ENCODE measurements at places on chromosomes 4 and X. TPM values are rescaled to one million over a fixed set of nuclear protein-coding genes. Genes with fewer than 3 reads are reported as not detected.

PLAC8 gene
- 3.7 TPM for total RNA-seq

DNA sequence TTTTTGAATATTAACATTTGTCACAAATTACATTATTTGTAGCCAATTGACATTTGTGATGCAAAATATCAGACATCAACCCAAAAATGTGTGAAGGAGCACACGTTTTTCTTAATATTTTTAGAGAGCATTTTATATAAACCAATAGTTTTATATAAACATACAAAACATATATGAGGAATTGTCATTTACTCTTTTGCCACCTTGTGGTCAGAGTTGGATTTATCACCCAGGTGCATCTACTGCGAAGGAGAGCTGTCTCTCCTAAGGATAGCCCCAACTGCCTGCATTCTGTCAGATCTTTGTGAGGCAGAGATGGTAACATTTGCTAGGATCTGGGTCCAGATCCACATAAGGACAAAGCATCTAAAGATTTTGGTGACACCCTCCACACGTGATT, 2.5 kb upstream of the USP27X start:
- no peaks in the 10 kb centered on the region for H3K36me3 ChIP-seq
- no peak overlapping the region for H3K27ac ChIP-seq
- no peak for DNase-seq
- H3K4me3 ChIP-seq = no peak overlapping the region
- no peaks in the 10 kb centered on the region for H3K4me1 ChIP-seq
- no peaks in the 10 kb centered on the region for H3K27me3 ChIP-seq

DNA sequence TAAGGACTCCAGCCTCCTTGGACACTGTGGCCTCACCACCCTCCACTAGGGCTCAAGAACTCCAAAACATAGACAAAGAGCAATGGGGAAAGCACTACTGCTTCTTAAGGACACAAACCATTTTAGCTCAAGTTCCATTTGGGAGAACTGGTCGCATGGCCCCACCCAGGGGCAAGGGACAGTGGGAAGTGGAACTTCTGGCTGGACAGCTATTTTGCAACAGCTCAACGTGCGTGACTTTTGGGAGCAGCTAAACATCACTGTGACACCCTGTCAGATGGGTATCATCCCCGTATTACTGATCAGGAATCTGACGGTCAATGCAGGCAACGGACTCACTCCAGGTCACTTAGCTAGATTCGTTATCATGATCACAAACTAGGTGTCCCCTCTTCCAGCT, 9.0 kb upstream of the GLOD5 start:
- DNase-seq = no peak

DNA sequence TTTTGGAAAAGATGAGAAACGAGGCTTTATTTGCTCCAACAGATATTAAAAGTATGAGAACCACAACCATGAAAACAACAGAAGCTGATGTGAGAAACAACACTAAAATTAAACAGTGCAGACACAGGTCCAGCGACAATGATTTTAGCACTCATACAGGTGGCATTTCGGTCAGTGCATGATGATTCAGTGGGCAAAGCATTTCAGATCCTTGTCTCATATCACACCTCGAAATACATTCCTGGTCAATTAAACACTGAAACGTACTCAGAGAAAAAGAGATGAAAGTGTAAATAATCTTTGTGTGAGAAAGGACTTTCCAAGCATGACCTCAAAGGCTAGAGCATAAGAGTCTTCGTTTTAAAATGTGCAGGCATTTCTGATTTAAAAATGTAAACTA, 85.2 kb downstream of the ACOX3 start:
- peaks cover 14% of the 10 kb centered on the region for H3K4me1 ChIP-seq
- no peaks in the 10 kb centered on the region for H3K36me3 ChIP-seq
- H3K27me3 ChIP-seq = no peaks in the 10 kb centered on the region
- DNase-seq = no peak

TMEM154 gene
- total RNA-seq = 1.3 TPM

- no peak overlapping the region for H3K4me3 ChIP-seq
- H3K27me3 ChIP-seq = no peaks in the 10 kb centered on the region
- no peak for DNase-seq
- H3K4me1 ChIP-seq = no peaks in the 10 kb centered on the region
- H3K36me3 ChIP-seq = no peaks in the 10 kb centered on the region
- no peak overlapping the region for H3K27ac ChIP-seq
Measured at GRCh38 chr4:182478475-182478874, 235.3 kb downstream of the TENM3 start.

- no peaks in the 10 kb centered on the region for H3K4me1 ChIP-seq
- H3K36me3 ChIP-seq = no peaks in the 10 kb centered on the region
- no peak for DNase-seq
- H3K27ac ChIP-seq = no peak overlapping the region
Measured at GRCh38 chr4:94271248-94271647, 63.6 kb downstream of the SMARCAD1 start.

- H3K36me3 ChIP-seq = no peaks in the 10 kb centered on the region
- no peaks in the 10 kb centered on the region for H3K4me1 ChIP-seq
- H3K27ac ChIP-seq = no peak overlapping the region
- H3K4me3 ChIP-seq = no peak overlapping the region
Measured at GRCh38 chr4:4524364-4524763, 17.5 kb downstream of the STX18 start.

- no peak overlapping the region for H3K4me3 ChIP-seq
- H3K27ac ChIP-seq = no peak overlapping the region
- H3K4me1 ChIP-seq = no peaks in the 10 kb centered on the region
- H3K27me3 ChIP-seq = no peaks in the 10 kb centered on the region
- DNase-seq = no peak
Measured at GRCh38 chrX:107577933-107578332, 50.4 kb upstream of the PRPS1 start.

TMSB15C gene
- 3.9 TPM for total RNA-seq

DNA sequence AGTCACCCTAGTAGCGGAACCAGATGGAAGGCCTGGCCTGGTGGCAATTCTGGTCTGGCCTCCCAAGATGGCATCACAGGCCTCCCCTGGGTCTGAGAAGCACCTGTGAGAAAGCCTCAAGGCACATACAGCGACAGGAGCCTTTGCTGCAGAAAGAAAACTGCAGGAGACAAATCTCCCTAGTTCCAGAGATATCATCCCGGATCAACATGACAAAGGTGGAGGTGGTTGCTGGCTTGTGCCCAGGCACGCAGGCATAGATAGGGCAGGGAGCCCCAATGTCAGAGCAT, 93.6 kb downstream of the BCOR start:
- H3K4me1 ChIP-seq = peaks cover 9% of the 10 kb centered on the region
- no peak for DNase-seq
- H3K4me3 ChIP-seq = no peak overlapping the region
- no peaks in the 10 kb centered on the region for H3K27me3 ChIP-seq
- no peaks in the 10 kb centered on the region for H3K36me3 ChIP-seq

DNA sequence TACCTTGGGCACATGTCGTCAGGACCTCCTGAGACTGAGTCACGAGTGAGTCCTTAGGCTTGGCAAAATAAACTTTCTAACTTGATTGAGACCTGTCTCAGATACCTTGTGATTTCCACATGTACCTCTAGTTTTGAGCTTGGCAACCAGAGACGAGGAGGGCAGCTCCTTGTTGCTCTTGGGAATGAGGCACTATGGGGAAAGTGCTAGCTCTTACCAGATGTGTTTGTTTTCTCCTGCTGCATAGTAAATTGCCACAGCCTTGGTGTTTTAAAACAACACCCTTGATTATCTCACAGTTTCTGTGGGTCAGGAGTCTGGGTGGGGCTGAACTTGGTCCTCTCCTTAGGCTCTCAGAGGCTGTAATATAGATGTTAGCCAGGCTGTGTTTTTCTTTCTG, 59.1 kb upstream of the MAML3 start:
- H3K27ac ChIP-seq = no peak overlapping the region
- H3K36me3 ChIP-seq = no peaks in the 10 kb centered on the region
- no peaks in the 10 kb centered on the region for H3K27me3 ChIP-seq
- DNase-seq = no peak

PABPC1L2A gene
- not detected for total RNA-seq

- no peak for DNase-seq
- no peak overlapping the region for H3K27ac ChIP-seq
- no peaks in the 10 kb centered on the region for H3K36me3 ChIP-seq
- H3K4me3 ChIP-seq = no peak overlapping the region
- H3K27me3 ChIP-seq = no peaks in the 10 kb centered on the region
Measured at GRCh38 chr4:86706923-86707597, 112.9 kb downstream of the PTPN13 start.

DNA sequence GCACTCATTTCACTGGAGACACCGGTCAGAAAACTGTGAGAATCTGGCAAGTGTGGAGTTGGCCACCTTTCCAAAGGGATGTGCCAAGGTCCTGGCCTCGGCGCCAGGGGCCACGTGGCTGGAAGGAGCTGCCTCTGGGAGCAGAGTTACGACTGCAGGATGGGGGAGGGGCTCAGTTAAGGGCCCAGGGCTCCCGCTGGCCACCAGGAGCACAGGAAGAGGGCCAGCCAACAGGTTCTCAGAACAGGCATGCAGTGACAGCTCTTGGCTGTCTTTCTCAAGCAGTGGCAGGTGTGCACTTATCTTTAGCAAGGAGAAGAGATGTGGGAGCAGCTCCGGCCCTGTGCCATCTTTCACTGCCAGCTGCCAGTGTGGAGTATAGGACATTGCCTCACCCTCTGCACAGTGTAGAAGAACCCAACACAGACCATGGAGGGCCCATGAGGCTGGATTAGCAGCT, 115.9 kb upstream of the RBPJ start:
- H3K27me3 ChIP-seq = no peaks in the 10 kb centered on the region
- no peak overlapping the region for H3K4me3 ChIP-seq
- H3K4me1 ChIP-seq = peaks cover 36% of the 10 kb centered on the region

DNA sequence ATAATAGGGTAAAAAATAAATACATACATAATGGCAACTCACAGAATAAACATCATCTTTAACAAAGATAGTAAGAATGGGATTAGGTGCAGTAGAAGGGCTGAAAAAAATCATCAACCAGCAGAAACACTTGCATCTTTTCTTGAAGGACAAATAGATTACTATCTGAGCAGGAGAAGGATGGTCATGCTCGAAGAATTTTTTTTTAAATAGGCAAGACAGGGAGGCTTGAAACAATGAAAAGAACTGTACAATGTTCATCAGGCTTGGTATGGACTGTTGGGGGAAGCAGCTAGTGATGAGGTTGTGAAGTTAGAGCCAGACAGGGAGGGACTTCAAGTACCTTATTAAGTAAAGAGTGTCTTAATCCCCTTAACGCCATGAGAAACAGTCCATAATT, 167.4 kb upstream of the LDB2 start:
- H3K4me1 ChIP-seq = peaks cover 28% of the 10 kb centered on the region
- no peak overlapping the region for H3K4me3 ChIP-seq
- H3K27me3 ChIP-seq = no peaks in the 10 kb centered on the region
- no peaks in the 10 kb centered on the region for H3K36me3 ChIP-seq
- no peak for DNase-seq

FHDC1 gene
- total RNA-seq = 0.27 TPM

SASH3 gene
- total RNA-seq = 12.4 TPM

GRCh38 chr4:124179506-124180186, 532.9 kb downstream of the ANKRD50 start:
- peak overlapping the region; percentile 26 for H3K4me3 ChIP-seq
- peak overlapping the region; percentile 33 for H3K27ac ChIP-seq

Data from thoracic aorta (tissue), 2 donors.